ENCODE measurements at places on chromosomes 12 and 14.

- DNase-seq = no peak
Measured at GRCh38 chr14:85445151-85445795, 84.7 kb upstream of the FLRT2 start.

DNA sequence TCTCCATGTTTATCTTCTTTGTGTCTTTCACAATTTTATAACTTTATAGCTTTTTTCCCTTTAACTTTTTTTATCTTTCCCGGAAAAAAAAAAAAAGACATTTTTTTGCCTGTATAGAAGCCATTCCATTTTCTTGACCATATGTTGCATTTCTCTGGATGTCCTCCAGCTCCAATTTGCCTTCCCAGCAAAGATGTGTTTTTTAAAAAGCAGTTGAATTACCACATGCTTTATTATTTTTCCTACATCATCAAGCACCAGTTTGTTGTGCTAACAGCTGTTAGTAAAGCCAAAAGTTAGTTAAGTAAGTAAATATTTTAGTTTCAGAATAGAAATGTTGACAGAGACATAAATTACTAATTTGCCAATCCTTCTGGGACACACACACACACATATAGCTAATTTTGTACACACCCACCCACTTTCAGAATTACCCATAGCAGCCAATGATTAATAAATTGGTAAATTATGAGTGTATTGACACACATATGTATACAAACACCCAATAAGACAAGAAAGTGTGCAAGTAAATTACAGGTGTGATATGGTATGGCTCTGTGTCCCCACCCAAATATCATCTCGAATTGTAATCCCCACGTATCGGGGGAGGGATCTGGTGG, 118.3 kb downstream of the SLC38A6 start:
- DNase-seq = no peak

GRCh38 chr14:70061108-70061507, 127.6 kb downstream of the SLC8A3 start:
- DNase-seq = no peak

GRCh38 chr12:94640134-94640928, 10.0 kb downstream of the TMCC3 start:
- DNase-seq = no peak

DNA sequence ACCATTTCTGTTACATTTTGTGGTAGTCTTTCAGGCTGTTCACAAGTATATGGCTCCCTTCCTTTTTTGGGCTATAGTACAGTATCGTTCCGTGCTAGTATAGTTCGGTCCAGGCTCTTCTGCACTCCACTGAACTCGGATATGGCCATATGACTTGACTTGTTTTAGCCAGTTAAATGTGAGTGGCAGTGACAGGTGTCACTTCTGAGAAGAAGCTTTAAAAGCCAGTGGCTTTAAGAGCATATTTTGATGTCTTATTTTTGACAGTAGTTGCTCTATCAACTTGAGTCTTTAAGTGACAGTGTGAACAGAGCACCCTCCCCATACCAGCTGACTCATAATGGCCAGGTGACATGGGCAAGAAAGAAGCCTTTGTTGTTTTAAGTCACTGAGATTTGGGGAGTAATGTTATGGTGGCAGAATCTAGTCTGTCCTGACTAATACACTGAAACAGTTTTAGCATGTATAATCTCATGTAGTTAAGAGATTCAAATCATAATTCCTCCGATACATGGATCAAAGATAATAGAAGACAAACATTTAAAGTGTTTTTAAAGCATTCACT, 64.6 kb downstream of the ANO4 start:
- no peak for DNase-seq

GRCh38 chr14:99125616-99126431, 146.2 kb downstream of the BCL11B start:
- no peak for DNase-seq

DNA sequence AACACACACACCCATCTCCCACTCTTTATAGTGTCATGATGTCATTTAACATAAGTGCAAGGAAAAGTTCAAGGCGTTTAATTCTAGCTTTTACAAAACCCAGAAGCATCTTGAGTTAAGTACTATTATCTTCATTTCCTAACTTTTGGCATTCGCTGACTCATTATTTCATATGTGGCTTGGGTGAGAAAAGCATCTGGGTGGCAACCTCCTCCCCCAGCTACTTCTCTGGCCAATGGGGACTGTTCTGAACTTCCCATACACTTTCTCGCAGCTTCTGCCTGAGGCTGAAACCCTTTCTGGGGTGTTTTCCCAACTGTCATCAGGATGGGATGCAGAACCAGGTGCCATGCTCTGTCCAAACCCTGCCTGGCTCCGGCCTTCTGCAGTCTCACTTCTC, 2.8 kb upstream of the MARK3 start:
- no peak for DNase-seq

DNA sequence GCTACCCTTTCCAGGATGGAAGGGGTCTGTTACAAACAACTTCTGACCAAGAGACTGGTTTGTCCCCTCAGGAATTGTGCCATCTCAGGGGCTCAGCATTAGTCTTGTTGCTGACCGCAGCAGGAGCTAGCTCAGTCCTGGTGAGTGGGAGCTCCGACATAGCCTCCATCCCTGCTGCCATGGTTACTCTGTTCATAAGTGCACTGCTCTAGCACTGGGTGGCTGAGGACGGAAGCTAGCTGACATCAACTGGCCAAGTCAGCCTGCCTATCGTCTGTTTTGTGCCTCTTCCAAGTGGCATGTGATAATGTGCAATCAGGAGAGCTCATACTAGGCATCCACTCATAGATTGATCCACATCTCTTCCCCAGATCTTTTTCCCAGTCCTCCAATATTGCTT, 7.5 kb downstream of the SLC17A8 start:
- no peak for DNase-seq

- no peak for DNase-seq
Measured at GRCh38 chr12:132560364-132560613, 50.1 kb downstream of the LRCOL1 start.

DNA sequence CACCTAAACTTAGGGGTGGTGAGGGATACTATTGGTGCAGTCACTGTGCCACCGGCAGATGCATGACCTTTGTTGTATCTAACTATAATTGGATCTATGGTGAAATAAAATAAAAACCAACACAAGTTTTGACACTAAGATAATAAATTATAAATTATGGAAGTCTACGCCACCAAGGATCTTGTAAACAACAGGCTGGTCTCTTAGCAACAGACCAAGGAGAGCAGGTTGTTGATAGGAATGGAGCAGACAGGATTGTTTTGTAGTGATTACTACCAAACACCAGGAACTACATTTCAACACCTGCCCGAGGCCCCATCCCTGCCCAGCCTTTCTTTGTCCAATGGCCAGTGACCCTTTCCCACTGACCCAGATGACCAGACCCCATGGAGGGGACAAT, 1178.0 kb downstream of the VRK1 start:
- DNase-seq = no peak

DNA sequence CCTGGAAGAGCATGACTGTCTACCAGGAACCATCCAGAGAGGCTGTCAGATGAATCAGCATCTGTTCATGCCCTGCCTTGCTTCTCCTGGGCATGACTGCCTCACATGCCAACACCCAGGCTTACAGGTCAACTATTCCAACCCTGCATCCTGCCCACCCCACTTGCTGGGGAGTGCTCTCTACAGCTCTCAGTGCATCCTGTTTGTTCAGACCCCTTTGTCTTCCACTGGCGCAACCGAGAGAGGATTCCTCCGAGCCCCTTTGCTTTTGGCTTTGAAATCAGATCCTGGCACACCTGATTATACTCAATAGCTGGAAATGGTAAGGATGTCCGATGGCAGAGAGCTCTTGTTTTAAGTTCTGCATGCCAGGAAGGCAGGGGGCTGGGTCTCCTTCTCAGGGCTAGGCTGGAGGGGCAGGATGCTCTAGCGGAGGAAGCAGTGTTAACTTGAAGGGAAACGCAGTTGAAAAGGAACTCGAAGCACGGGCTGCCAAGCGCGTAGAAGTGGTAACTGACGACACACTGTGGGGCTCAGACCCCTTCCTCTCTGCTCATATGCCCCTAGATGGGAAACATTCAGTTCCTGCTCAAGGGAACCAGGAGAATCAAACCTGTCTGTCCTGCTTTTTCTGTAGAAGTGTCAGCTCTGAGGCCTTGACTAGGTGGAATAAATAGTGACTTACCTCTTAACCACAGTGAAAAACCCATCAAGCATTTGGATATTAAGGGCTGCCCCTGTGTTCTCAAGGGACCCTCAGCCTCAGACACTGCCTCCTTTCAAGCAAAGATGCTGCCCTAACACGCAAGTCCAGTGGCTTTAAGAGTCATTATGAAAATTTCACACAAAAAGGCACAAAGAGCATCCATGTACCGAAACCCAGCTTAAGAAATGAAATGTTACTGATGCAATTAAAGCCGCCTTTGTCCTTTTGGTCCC, 297.5 kb downstream of the ZFP36L1 start:
- DNase-seq = no peak

GRCh38 chr12:94754653-94755052, 104.3 kb upstream of the TMCC3 start:
- no peak for DNase-seq

DNA sequence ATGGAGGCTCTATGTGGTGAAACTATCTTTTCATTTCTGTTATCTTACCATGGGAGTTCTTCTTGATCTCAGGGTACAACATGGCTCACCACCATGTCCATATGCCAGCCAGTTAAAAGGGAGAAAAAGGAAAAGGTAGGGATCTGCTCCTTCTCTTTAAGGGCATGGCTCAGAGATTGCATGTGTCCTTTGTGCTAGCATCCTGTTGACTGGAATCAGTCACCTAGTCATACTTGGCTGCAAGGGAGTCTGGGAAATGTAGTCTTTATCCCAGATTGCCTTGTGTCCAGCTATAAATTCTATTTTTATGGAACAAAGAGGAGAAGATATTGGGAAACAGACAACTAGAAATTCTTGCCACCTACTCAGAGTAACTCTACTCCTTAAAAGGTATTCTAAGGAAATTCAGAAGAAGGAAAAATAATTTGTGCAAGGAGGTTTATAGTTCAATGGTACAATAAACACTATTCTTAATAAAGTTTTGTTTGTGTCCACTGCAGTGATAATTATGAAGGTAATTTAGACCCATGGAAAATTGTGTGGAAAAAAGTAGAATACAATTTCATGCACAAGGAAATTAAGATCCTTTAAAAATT, 86.4 kb upstream of the RPH3A start:
- DNase-seq = no peak

DNA sequence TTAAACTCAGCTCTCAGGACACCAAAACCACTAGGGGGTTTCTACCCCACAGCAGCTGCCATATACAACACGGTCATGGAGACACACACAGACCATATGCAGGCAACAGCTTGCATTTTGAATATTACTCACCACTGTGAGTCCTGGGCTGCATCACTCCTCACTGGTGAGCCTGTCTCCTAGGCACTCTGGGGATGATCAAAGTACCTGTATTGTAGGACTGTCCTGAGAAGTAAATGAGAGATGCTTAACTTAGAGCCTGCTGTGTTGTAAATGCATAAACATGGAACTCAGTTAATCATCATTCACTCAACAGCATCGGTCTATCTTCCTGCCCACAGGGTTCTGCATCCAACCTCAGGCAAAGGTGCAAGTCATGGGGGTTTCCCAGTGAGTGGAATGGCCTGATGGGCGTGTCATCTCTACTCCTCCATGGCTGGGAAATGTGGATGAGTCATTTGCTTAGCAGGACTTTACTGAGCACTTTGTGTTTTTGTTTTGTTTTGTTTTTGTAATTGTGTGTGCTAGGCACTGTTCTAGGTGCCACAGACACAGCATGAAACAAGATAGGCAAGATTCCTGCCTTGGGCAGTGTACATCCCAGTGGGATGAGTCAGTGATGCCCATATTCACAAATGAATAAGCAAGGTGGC, 1141.2 kb upstream of the TMEM132C start:
- no peak for DNase-seq

DNA sequence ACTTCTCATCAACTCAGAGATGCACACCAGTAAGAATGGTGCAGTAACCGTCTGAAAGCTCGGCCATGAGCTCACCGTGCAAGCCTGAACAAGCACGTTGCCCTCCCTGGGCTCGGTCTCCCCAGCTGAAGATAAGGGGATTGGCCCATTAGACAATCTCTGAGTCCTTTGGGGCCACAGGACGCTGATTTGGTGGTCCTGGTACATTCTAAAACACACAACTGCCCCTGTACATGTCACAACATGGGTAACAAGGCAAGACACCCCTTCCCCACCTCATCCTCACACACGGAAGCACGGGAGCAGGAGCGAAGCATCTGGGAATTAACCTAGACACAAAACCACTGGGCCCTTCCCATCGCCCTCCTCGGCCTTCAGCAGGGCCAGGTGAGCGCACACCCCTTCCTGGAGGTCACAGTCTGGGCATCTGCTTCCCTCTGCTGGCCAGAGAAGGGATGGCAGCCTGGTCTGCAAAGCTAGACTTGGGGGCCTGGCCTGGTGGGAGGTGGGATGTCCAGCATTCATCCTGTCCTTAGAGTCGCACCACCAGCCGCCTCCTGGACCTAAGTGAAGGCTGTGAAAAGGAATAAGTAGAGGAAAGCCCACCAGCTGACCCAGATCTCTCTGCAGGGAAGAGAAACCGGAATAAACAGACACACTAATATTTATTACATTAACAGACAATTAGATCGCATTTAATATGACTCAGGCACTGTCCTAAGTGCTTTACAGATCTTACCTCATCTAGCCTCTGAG, 18.9 kb upstream of the SMUG1 start:
- no peak for DNase-seq

DNA sequence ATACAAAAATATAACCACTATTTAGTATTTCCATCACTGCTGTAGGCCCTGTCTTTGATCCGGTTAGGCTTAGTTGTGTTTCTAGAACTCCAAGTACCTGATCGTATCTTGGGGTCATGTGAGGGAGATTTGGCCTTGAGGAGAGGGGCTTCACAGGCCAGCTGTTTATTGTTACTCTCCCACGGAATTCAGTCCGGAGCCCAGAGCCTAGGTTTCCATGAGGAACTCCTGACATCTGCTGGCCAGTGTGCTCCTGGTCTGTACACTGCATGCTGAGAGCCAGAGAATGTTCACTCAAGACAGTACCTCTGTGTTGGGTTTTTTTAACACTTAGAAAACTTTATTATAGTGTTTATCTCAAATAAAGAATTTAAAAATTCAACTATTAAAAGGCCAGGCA, 341.0 kb upstream of the TMEM132C start:
- peak; percentile 20 for DNase-seq

GRCh38 chr14:51534610-51535011, 117.1 kb upstream of the FRMD6 start:
- no peak for DNase-seq

- DNase-seq = no peak
Measured at GRCh38 chr12:103652808-103653207, 65.7 kb downstream of the STAB2 start.

DNA sequence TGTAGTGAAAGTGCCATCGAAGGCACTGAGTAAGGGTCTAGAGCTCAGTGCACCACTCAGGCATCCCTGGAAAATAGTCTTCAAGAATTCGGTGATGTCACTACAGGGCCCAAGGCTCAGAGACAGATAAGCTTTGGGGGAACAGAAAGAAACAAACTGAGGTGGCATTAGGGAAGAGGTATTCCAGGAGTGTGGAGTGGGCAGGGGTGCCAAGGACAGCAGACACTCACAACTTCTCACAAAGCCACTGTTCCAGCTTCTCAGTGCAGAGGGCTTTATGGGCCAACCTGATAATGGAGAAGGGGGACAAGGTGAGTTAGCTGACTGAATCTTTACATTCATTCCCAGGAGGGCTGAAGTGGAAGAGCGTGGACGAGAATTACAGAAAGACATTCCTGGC, 2.1 kb downstream of the LALBA start:
- DNase-seq = no peak

GRCh38 chr12:65454115-65454787, 175.8 kb downstream of the MSRB3 start:
- DNase-seq = no peak

- no peak for DNase-seq
Measured at GRCh38 chr12:51721282-51721940, 127.1 kb downstream of the FIGNL2 start.

- no peak for DNase-seq
Measured at GRCh38 chr14:93775744-93776143, 12.5 kb downstream of the PRIMA1 start.
